ENCODE measurements at places on chromosomes 13 and 19. TPM values are rescaled to one million over a fixed set of nuclear protein-coding genes. Genes with fewer than 3 reads are reported as not detected.
A peak's percentile ranks its signal among the peaks of the same experiment; 100 is the strongest.

Gene PRR19
- total RNA-seq = 0.52 TPM

Gene ZNF415
- 1.5 TPM for total RNA-seq

Gene LGALS4
- 0.33 TPM for total RNA-seq

Gene LRRC63
- 0.14 TPM for total RNA-seq

Gene KCNC3
- total RNA-seq = 0.56 TPM

Gene ZNF491
- 0.87 TPM for total RNA-seq

GRCh38 chr19:4695224-4695731 lies 25.1 kb upstream of the MYDGF start:
- no peaks in the 10 kb centered on the region for H3K27me3 ChIP-seq
- no peak overlapping the region for H3K27ac ChIP-seq
- H3K4me3 ChIP-seq = no peak overlapping the region
- no peaks in the 10 kb centered on the region for H3K4me1 ChIP-seq

GRCh38 chr13:111346101-111346680 lies 25.7 kb downstream of the TEX29 start:
- DNase-seq = no peak
- H3K27me3 ChIP-seq = no peaks in the 10 kb centered on the region
- H3K4me1 ChIP-seq = no peaks in the 10 kb centered on the region
- H3K4me3 ChIP-seq = no peak overlapping the region

GRCh38 chr19:49378512-49378911 lies 9.5 kb upstream of the KASH5 start:
- H3K4me3 ChIP-seq = no peak overlapping the region
- H3K27me3 ChIP-seq = peaks cover 4% of the 10 kb centered on the region
- H3K36me3 ChIP-seq = peaks cover 5% of the 10 kb centered on the region
- H3K4me1 ChIP-seq = no peaks in the 10 kb centered on the region
- no peak overlapping the region for H3K27ac ChIP-seq

DNA sequence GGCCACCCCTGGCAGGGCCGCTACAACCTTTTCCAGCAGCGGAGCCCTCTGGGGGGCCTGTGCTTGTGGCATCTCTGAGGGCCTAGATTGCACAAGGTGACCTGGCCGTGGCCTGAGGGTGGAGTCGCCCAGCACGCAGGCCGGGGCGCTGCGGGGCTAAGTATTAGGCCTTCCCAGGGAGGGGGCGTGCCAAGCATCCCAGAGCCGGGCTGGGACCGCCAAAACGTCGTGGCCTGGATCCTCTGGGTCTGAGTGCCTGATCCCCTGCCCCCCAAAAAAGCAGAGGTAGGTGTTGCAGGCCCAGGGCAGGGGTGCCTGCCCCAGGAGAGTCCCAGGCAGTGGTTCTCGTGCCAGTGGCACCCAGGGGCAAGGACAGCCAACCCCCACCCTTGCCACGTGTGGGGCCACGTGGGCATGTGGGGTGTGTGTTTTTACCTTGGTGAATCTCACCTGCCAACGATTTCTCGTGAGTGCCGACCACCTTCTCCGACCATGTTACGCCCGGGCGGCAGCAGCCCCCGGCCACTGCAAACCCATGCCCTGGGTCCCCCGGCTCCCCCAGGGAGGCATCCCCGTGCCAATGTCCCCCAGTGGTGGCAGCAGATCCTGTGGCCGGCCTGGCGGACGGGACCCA lies 12.6 kb upstream of the GNA15 start:
- H3K27me3 ChIP-seq = peaks cover 5% of the 10 kb centered on the region
- H3K27ac ChIP-seq = no peak overlapping the region
- H3K4me3 ChIP-seq = no peak overlapping the region
- H3K36me3 ChIP-seq = no peaks in the 10 kb centered on the region

- H3K27ac ChIP-seq = no peak overlapping the region
- H3K27me3 ChIP-seq = no peaks in the 10 kb centered on the region
- no peak overlapping the region for H3K4me3 ChIP-seq
- H3K4me1 ChIP-seq = no peaks in the 10 kb centered on the region
- peaks cover 2% of the 10 kb centered on the region for H3K36me3 ChIP-seq
- no peak for DNase-seq
Observed at GRCh38 chr19:38036707-38037611, 130.0 kb downstream of the SIPA1L3 start.

- no peaks in the 10 kb centered on the region for H3K36me3 ChIP-seq
- no peak for DNase-seq
- no peaks in the 10 kb centered on the region for H3K4me1 ChIP-seq
- no peaks in the 10 kb centered on the region for H3K27me3 ChIP-seq
Observed at GRCh38 chr19:54949412-54949811, 2.1 kb upstream of the NLRP7 start.

DNA sequence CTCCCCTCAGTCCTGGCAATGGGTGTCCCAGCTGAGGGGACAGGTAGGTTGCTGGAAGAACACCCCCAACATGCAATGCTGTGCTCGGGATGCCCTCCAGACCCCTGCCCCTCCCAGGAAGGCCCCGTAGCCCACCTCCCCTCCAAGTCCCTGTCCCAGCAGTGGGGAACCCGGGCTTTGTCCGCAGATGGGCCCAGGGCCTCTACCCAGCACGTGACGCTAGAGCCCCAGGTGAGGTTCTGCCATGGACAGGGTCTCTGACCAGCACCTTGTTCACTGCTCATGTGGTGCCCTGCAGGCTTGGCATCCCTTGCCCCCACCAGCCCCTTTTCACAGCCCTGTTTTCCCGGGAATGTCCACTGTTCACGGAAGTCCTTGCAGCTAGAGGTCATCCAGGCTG lies 220.0 kb upstream of the SGCG start:
- no peaks in the 10 kb centered on the region for H3K36me3 ChIP-seq
- no peaks in the 10 kb centered on the region for H3K4me1 ChIP-seq

DNA sequence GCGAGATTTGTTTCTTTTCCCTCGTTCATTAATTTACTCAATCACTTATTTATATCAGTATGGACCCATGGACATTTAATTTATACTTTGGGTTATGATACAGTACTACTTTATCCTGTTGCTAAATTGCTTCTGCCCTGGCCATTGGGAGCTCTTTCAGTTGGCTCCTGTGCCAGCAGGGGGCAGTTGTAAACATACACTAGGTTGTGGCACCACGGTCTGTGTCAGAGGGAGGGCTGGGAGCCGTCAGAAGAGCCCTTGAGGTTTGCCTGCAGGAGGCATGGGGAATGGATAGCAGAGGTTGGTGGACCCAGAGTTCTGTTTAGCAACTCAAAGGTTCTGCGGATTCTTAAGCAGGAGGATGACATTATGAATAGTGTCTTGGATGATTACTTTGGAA lies 94.3 kb downstream of the ERCC5 start:
- H3K27me3 ChIP-seq = peaks cover 24% of the 10 kb centered on the region
- no peak overlapping the region for H3K4me3 ChIP-seq
- DNase-seq = no peak
- H3K36me3 ChIP-seq = no peaks in the 10 kb centered on the region
- no peaks in the 10 kb centered on the region for H3K4me1 ChIP-seq

GRCh38 chr19:6737284-6737872 lies at the start of gene GPR108:
GPR108 (minus strand) TSS chr19:6737580; CDS start chr19:6737576, 4 bp downstream.
- peak; percentile 100 for DNase-seq
- H3K27ac ChIP-seq = peak within 1 kb of the TSS; percentile 99
- H3K4me1 ChIP-seq = peaks cover 36% of the 10 kb centered on the region
- H3K27me3 ChIP-seq = no peaks in the 10 kb centered on the region
- peak within 1 kb of the TSS; percentile 99 for H3K4me3 ChIP-seq

DNA sequence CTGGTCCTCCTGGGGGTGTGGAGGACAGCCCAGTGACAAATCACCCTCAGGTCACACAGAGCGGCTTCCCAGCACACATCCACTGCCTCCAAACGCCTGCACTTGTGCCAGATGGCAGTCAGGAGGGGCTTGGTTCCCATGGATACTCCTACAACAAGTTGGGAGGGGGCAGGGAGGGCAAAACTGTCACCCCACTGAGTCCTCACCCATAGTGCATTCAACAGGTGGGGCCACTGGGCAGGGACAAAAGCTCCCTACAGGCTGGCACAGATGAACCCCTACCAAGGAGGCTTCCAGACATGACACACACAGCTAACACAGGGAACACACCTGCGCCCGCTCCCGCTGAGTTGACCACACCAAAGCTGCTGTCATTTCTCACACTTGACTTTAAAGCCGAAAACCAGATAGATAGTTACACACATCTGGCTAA lies 120.5 kb downstream of the STK24 start:
- DNase-seq = no peak
- H3K4me3 ChIP-seq = no peak overlapping the region
- peaks cover 10% of the 10 kb centered on the region for H3K4me1 ChIP-seq
- peaks cover 23% of the 10 kb centered on the region for H3K36me3 ChIP-seq
- no peak overlapping the region for H3K27ac ChIP-seq

- peak within 1 kb of the TSS; percentile 98 for H3K27ac ChIP-seq
- DNase-seq = peak; percentile 89
- peaks cover 3% of the 10 kb centered on the region for H3K36me3 ChIP-seq
- H3K27me3 ChIP-seq = peaks cover 5% of the 10 kb centered on the region
- H3K4me1 ChIP-seq = peaks cover 13% of the 10 kb centered on the region
Observed at GRCh38 chr19:892894-893689, at the start of the genes MED16 and RNU6-9. MED16 (minus strand) TSS chr19:893187; CDS start chr19:891131, 2,056 bp downstream. RNU6-9 (plus strand) TSS chr19:893484.

GRCh38 chr19:5338656-5339197 lies 1.9 kb downstream of the PTPRS start:
- peaks cover 71% of the 10 kb centered on the region for H3K27me3 ChIP-seq
- H3K36me3 ChIP-seq = no peaks in the 10 kb centered on the region
- H3K4me1 ChIP-seq = peaks cover 16% of the 10 kb centered on the region
- DNase-seq = no peak
- H3K4me3 ChIP-seq = peak overlapping the region; percentile 74

GRCh38 chr13:64397701-64398100 lies 2832.4 kb downstream of the PCDH9 start:
- H3K36me3 ChIP-seq = no peaks in the 10 kb centered on the region
- no peak overlapping the region for H3K27ac ChIP-seq
- no peaks in the 10 kb centered on the region for H3K4me1 ChIP-seq
- no peak for DNase-seq

DNA sequence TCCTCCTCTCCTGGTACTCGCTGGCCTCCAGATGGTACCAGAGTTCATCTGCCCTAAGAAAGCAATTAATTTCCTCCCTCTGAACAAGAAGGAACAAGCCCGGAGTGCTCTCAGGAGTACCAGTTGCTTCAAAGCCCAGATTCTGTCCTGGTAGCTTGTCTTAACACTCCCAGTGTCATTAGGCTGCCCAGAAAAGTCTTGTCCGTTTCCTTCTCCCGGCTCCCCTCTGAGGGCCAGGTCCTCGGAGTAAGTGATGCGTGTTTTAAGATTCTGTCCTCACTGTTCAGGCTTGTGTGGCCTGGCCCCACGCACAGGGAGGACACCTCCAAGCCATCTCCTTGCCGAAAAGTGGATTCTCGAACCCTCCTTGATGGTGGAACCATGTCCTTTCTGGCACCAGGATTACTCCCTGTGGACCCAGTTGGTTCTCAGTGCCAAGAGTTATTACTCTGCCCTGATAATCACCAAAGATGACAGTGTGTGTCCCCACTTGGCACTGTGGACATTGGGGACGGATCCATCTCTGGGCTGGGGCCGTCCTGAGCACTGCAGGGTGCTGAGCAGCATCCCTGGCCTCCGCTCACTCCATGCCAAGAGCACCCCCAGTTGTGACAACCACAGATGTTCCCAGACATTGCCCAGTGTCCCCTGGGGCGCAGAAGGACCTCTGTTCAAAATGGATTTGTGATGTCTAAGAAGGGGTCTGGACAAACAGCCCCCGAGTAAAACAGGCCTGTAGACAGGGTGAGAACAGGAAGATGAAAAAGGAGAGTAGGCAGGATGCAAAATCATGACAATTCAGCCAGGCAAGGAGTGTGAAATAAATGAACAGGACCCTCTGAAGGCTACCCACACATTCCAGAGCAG lies 52.4 kb downstream of the RFX2 start:
- no peak for DNase-seq
- no peak overlapping the region for H3K4me3 ChIP-seq
- H3K27me3 ChIP-seq = no peaks in the 10 kb centered on the region
- H3K4me1 ChIP-seq = peaks cover 43% of the 10 kb centered on the region

- H3K27ac ChIP-seq = no peak overlapping the region
- H3K36me3 ChIP-seq = no peaks in the 10 kb centered on the region
- no peak overlapping the region for H3K4me3 ChIP-seq
- H3K27me3 ChIP-seq = no peaks in the 10 kb centered on the region
- DNase-seq = no peak
Observed at GRCh38 chr13:110950819-110951570, 36.1 kb upstream of the ANKRD10 start.

GRCh38 chr19:29687244-29687896 lies 22.1 kb downstream of the PLEKHF1 start:
- H3K27me3 ChIP-seq = no peaks in the 10 kb centered on the region
- no peak overlapping the region for H3K4me3 ChIP-seq
- H3K4me1 ChIP-seq = peaks cover 32% of the 10 kb centered on the region
- peaks cover 6% of the 10 kb centered on the region for H3K36me3 ChIP-seq

DNA sequence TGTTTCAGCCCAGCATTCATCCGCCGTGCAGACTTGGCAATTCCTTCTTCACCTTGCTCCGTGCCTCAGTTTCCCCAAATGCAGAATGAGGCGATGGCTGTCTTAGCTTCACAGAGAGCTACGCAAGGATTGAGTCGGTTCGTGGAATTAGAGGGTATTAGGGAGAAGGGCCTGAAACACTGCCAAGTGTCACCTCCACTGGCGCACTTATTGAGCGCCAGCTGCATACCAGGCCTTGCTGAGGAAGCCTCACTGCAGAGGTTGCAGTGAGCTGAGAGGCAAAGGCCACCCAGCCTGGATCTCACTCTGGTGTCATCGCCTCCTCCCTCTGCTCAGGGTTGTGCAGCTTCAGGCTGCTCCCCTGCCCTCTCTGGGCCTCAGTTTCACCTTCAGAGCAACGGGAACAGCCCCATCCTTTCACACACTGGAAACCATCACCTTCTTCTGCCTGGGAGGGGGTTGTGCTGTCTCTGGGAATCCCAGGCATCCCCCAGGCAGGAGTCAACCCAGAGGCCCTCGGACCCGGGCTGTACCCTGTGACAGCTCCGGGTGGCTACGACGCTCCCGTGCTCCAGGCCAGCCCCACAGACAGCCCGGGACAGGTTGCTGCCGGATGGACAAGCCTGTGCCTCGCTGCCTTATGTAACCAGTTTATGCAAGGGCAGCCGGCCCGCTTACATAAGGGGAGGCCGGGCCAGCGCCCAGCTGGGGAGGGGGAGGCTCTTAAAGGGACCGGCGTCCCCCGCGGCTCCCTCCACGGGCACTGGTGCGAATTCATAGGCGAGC lies 31.9 kb downstream of the NFIC start:
- H3K36me3 ChIP-seq = peaks cover 3% of the 10 kb centered on the region
- H3K4me3 ChIP-seq = no peak overlapping the region
- H3K4me1 ChIP-seq = no peaks in the 10 kb centered on the region
- DNase-seq = no peak
- H3K27ac ChIP-seq = no peak overlapping the region
